Upper lobe of left lung (tissue), 6 donors: ENCODE measurements at places on chromosomes 11 and 22.

DNA sequence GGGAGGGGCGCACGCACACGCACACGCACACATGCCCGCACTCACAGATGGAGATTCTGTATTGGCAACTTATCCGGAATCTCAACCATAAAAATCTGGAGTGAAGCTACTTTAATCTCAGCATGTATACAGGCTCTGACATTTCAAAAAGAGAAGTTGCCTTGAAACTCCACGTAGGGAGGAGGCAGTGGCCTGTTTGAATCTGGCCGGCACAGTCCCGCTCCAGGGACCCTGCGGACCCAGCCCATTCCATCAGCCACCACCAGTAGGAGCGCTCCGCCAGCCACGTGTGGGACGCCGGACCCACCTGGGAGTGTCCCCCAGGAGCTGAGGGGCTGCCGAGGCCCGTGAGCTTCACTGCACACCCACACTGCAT, 1.9 kb upstream of the SYT8 start:
- DNase-seq = peak; percentile 68

DNA sequence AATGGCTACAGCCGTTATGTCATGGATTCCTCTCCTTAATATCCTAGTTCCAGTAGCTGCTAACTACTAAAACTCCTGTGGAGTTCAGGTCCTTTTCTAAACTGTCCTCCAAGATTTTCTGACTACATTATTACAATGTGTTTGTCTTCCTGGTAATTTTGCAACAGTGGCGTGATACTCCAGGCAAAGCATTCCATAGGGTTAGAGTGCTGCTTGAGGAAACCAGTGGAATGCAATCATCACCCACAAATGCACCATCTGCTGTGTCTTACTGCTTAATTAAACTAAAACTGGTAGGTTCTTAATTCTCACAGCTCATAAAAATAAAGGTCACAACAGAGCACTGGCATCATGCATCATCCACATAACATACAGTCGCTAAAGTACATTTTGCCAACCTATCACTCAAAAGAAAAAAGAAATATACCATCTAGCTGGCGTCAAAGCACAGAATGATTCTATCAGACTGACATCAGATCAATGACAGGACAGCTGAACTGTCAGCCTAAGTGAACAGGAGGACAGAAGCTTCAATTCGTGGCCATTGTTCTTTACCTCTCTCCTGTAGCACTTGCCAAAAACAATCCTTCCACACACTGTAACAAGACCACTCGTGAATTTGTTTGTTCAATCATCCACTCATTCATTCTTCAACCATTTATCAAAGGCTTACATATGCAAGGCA, 182.5 kb downstream of the CADM1 start:
- peak; percentile 24 for DNase-seq

DNA sequence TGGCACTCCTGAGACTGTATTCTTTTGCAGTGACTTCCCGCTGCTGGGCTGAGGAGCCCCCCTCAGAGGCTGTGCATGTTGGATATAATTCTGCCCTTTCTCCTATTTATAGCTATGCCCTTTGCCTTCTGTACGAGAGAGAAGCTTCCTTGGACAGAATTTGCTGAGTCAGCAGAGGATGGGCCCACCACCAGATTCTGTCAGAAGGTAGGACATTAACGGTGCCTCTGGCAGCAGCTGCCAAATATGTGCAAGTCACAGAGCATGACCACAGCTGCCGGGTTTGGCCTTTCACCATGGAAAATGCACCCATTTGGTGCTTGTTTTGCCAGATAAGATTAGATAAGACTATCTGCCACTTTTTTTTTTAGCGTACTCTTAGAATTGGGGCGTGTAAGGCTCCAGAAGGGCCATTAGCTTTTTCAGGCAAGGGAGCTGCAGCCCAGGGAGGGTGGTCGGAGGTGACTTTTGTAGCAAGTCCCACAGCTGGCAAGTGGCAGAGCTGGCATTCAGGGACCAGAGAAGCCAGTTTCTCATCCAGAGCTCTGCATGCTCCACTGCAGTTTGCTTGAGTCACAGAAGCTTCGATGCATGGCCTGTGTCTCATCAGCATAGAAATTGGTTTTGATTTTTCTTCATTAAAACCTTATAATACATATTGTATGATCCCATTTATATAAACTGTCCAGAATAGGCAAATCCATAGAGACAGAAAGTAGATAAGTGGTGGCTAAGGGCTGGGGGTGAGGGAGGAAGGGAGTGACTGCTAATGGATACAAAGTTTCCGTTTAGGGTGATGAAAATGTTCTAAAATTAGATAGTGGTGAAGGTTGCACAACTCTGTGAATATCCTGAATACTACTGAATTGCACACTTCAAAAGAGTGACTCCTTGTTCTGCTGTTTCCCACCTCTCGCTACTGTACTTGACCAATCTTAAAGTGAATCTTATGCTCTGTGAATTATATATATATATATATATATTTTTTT, 15.8 kb downstream of the UPB1 start:
- DNase-seq = peak; percentile 42

DNA sequence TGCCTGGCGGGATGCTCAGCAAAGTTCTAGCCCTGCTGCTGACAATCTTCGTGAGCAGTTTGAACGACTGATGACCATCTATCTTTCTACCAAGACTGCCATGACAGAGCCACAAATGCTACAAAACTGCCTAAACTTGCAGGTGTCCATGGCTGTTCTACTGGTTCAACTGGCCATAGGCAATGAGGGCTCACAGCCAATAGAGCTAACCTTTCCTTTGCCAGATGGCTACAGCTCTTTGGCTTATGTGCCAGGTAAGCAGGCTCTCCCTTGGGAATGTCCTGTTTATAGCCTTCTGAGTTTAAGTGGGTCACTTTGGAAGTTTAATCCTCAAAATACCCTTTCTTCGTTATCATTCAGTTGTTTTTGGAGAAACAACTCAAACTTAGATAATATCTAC, 20.1 kb downstream of the UBE4A start:
- DNase-seq = no peak

- no peak for DNase-seq
These were observed 23.8 kb upstream of the IGSF22 start for GRCh38 chr11:18749681-18750319.

GRCh38 chr11:47109051-47109726, 67.5 kb downstream of the ARFGAP2 start:
- no peak for DNase-seq
